ENCODE measurements at places on chromosomes 7 and 10. TPM values are rescaled to one million over a fixed set of nuclear protein-coding genes. Genes with fewer than 3 reads are reported as not detected.

Gene CRYGN
- 1.0 TPM for total RNA-seq

DNA sequence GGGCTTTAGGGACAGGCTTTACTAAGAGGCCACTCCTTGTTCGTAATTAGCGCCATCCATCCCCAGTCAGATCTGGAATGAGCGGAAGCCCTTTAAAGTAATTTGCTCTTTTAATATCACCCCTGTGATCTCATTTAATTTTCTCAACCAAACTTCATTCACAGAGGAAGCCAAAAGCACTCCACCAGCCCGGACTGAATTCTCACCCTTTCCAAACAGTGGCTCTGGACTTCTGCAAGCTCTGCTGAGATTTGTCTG, 43.1 kb downstream of the UNC5B start:
- no peak overlapping the region for H3K4me3 ChIP-seq
- H3K4me1 ChIP-seq: peaks cover 25% of the 10 kb centered on the region
- no peaks in the 10 kb centered on the region for H3K27me3 ChIP-seq
- DNase-seq: no peak
- no peaks in the 10 kb centered on the region for H3K36me3 ChIP-seq
- no peak overlapping the region for H3K27ac ChIP-seq

DNA sequence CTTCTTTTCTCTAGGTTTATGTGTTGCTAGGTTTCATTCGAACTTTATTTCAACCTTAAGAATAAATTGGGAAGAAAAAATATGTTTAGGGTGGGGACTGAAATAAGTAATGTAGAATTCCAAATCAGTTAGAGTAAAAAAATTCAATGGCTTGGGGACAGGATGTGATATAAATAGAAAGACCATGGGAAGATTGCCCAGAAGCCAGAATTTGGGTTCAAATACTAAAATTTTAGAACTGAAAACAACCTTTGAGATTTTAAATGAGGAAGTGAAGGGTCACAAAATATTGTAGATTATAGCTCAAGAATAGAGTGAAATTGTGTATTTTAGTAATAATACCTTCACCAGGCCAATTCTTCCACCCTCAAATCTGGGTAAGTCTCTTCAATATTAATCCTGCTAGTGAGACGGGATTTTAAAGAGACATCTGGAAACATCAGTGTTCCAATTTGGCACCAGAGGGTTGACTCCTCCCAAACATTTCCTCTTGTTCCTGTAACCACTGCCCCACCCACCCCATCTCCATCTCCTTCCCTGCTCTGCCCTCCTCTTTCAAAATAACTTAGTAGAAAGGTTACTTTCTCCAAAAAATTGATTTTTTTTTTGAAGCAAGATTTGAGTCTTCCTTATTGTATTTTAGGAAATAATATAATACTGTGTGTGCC, 51.3 kb upstream of the FAM3C start:
- H3K27me3 ChIP-seq: no peaks in the 10 kb centered on the region
- no peak for DNase-seq
- H3K36me3 ChIP-seq: no peaks in the 10 kb centered on the region
- no peak overlapping the region for H3K27ac ChIP-seq

- H3K4me3 ChIP-seq: no peak overlapping the region
- no peaks in the 10 kb centered on the region for H3K4me1 ChIP-seq
- no peaks in the 10 kb centered on the region for H3K27me3 ChIP-seq
- DNase-seq: no peak
These were observed 310.2 kb upstream of the LRRN3 start for GRCh38 chr7:110780712-110781111.

DNA sequence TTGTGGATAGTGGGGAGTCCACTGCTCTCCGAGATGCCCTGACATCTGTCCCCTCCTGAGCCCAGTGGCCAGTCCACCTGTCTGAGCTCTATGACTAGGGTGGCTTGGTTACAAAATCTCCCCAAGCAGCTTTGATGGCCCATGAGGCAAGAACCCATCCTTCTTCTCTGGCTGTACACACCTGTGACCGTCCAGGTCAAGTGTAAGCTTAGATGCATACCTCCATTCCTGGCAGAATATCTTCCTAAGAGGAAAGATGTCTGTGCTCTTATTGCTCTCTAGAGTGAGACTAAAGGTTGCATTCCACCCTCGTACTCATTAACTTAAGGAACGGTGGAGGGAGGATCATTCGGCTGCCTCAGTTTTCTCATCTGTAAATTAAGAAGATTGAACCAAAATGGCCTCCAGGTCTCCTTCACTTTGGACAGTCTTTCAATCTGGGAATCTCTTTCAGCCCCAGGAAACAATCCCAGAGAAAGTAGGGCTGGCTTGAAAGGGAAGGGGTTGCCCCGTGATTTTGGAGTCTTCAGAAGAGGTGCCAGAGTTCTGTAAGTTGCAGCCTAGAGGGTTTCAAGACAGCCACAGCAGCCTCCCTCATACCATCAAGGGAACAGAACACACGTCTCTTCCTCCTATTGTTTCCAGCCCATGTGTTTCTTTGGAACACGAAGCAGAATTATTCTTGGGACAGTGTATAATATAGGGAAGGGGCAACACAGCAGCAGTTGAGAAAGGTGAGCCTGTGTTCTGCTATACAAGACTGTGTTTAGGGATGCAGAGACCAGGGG, 5.5 kb downstream of the HOXA4 start:
- H3K27ac ChIP-seq: no peak overlapping the region
- H3K36me3 ChIP-seq: no peaks in the 10 kb centered on the region
- no peak overlapping the region for H3K4me3 ChIP-seq
- 0 out of 2 replicates have a peak, but pooled peaks cover 2% of the 10 kb centered on the region for H3K4me1 ChIP-seq
- H3K27me3 ChIP-seq: peaks cover 100% of the 10 kb centered on the region
